Mucosa of gallbladder (tissue), 1 donor: ENCODE measurements at places on chromosomes 16 and 17. TPM values are rescaled to one million over a fixed set of nuclear protein-coding genes. Genes with fewer than 3 reads are reported as not detected.

ASGR2 gene
- total RNA-seq: 45.5 TPM

DHX58 gene
- 26.8 TPM for total RNA-seq

CTRL gene
- 1.1 TPM for total RNA-seq

SETD1A gene
- total RNA-seq: 17.6 TPM

GPR142 gene
- total RNA-seq: 0.20 TPM

GRAP gene
- total RNA-seq: 7.8 TPM

ALOX15 gene
- total RNA-seq: 0.49 TPM

CCL1 gene
- total RNA-seq: not detected

TPPP3 gene
- total RNA-seq: 12.3 TPM

DHRS7C gene
- not detected for total RNA-seq

PIGQ gene
- total RNA-seq: 117 TPM

GLTPD2 gene
- total RNA-seq: 0.46 TPM

TTLL6 gene
- total RNA-seq: 5.1 TPM

KRT31 gene
- total RNA-seq: not detected

RETREG3 gene
- total RNA-seq: 78.8 TPM

FOXF1 gene
- total RNA-seq: 31.0 TPM

CCDC144A gene
- 5.8 TPM for total RNA-seq

WNT3 gene
- 0.52 TPM for total RNA-seq

IRX3 gene
- 0.43 TPM for total RNA-seq

EFCAB13 gene
- total RNA-seq: 10.6 TPM

QRICH2 gene
- 3.8 TPM for total RNA-seq

MILR1 gene
- total RNA-seq: 8.3 TPM

HOXB4 gene
- 6.4 TPM for total RNA-seq

MEIOC gene
- not detected for total RNA-seq

TSNAXIP1 gene
- total RNA-seq: 4.1 TPM

HASPIN gene
- 0.32 TPM for total RNA-seq

PRSS21 gene
- total RNA-seq: 4.4 TPM

IL34 gene
- total RNA-seq: 3.5 TPM

INCA1 gene
- 1.4 TPM for total RNA-seq

HOXB1 gene
- not detected for total RNA-seq

TMC8 gene
- total RNA-seq: 16.2 TPM

SLC4A1 gene
- 0.37 TPM for total RNA-seq

CD300LB gene
- total RNA-seq: 0.49 TPM

CISD3 gene
- 51.5 TPM for total RNA-seq

SEPTIN12 gene
- not detected for total RNA-seq

C1QTNF8 gene
- not detected for total RNA-seq

TEKT5 gene
- not detected for total RNA-seq

CHST4 gene
- 586 TPM for total RNA-seq

YBX2 gene
- 1.4 TPM for total RNA-seq

PNMT gene
- total RNA-seq: 1.8 TPM

RHBDF2 gene
- 48.8 TPM for total RNA-seq

TMIGD1 gene
- not detected for total RNA-seq

MYO15B gene
- total RNA-seq: 434 TPM

IKZF3 gene
- total RNA-seq: 5.8 TPM

CCL7 gene
- not detected for total RNA-seq

LITAFD gene
- total RNA-seq: not detected

CDR2L gene
- total RNA-seq: 83.8 TPM

GAS7 gene
- 26.7 TPM for total RNA-seq

NPIPB6 gene
- 3.3 TPM for total RNA-seq
